Stimulated activated CD4-positive, alpha-beta T cell treated with anti-CD3 and anti-CD28 coated beads, Interleukin-2, amount 100 ng/mL, for 24 hours (primary cell): ENCODE measurements at places on chromosomes 4 and X.

- DNase-seq: no peak
Observed at GRCh38 chr4:158884280-158884679, 115.5 kb downstream of the FNIP2 start.

- DNase-seq: no peak
Observed at GRCh38 chr4:6802626-6803025, 20.1 kb downstream of the KIAA0232 start.

DNA sequence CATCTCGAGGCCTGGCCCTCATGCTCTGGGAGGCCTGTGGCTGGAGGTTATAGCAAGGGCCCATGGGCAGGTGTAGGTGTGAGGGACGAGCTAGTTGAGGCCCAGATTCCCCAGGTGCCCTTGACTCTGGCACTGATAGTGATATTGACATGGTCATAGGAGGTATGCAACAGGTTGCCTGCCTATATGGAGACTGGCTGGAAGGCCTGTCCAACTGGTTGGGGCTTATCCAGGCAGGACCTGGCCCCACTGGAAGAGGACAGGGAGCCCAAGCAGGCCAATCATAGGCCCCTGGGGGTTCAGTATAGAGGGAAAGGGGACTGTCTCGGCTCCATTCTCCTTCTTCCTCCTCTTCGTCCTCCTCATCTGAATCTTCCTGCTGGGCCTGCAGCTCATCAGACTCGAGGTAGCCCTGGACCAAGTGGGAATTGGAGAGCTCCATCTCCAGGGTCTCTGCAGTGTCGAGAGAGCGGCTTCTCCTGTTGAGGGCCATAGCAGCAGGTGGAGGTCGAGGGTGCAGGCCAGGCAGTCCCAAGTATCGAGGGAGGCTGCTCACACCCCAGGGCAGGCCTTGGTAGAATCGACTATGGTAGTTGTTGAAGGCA is 15.3 kb downstream of the AMER1 start:
- DNase-seq: no peak

- no peak for DNase-seq
Observed at GRCh38 chr4:131584587-131584986, 1564.5 kb upstream of the PCDH10 start.

DNA sequence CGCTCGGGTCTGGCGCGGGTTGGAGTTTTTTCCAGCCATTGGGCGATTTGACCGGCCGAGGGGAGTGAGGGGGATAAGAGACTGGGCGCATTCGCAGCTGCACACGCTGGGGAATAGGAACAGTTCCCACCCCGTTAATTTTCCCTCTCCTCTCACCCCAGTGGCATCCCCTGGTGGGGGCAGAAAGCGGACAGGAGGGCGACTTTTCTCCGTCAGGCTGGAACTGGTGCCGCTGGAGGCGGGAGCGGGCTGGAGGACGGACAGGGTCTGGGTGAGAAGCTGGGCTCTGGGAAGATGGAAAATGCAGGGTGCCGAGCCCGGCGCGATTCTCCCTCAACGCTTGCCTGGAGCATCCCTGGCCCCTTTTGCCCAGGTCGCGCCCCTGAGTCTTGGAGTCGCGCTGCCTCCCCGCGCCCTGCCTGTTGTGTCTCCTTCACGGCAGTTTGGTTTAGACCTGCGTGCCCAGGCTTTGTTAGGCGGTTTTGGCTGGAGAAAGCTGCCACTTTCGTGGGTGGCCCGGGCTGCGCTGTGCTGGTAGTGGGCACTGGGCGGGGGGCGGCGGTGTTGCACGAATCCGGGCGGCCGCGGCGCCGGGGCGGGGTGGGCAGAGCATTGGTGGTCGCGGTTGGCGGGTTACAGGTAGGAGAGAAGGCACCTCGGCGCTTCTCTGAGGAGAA is 2.0 kb downstream of the ADGRL3 start:
- DNase-seq: no peak

DNA sequence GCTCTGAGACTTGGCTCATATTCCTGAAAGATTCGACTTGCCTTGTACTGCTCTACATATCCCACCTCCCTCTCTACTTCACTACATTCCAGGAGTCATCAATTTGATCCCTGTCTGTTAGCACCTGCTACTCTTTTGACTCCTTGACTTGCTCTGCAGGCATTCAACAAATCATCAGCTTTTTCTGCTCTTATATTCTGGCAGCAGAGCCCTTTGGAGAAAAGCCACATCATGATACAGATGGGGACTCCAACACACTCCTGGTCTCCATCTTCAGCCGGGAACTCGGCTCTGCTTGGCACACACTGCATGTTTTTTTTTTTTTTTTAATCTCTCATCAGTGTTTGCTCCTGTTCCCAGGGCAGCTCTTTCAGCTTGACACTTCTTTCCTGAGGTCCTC is 293.2 kb upstream of the LCORL start:
- DNase-seq: no peak

DNA sequence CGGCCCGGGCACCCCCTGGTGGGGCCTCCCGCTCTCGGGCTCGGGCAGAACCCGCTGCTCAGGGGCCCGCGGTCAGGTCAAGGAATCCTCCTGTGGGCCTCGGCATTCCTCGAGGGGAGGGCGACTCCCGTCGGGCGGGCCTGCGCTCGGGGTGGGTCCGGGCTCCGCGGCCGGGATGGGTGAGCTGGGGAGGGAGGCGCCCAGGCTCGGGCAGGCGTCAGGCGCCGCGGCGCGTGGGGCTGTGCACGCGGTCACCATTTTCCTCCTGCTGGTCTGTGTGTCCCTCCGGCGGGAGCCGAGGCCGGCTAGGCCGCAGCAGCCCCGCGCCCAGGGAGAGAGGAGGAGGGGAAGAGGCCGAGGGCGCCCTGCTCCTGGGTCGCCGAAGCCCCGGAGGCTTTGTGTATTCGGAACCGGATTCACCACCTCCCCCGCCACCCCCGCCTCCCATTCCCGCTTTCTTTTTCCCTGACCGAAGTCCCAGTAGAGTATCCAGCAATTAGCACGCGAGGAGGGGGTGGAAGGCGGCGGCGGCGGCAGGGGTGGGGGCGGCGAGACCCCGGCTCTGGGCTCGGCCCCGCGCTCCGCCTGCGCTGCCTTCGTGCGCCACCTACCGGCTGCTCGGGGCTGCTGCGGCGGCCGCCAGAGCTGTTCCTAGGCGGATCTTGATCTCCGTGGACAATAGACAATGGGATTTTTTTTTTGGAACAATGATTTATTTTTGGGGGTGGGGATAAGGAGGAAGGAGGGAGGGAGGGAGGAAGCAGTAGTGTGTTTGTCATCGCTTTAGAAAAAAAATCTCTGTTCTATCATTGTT is 99.0 kb upstream of the MAML3 start:
- peak; percentile 76 for DNase-seq

DNA sequence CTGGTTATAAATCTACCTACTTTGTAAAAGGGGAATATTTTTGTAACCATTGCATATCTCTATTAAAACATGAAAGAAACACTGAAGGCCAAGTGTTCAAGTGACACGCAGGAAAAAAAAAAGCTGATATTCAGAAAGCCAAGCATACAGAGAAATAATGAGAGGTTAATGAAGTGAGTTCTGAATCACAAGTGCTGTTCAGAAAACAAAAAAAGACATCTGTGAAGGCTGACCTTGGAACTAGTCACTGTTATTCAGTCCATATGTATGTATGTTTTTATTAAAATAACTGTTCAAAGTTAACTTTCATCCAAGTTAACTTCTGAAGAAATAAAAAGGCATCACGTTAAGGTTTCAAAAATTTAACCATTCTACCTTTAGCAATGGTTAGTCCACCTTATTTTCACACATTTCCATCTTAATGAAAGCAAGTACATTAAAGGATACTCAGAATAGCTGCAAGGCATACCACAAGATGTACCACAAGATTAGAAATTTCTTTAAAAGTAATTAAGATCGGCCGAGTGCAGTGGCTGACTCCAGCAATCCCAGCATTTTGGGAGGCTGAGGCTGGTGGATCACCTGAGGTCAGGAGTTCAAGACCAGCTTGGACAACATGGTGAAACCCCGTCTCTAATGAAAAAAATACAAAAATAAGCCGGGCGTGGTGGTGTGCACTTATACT is 31.4 kb downstream of the SH3RF1 start:
- no peak for DNase-seq

- DNase-seq: no peak
Observed at GRCh38 chr4:33226133-33226532, 2506.0 kb downstream of the PCDH7 start.

DNA sequence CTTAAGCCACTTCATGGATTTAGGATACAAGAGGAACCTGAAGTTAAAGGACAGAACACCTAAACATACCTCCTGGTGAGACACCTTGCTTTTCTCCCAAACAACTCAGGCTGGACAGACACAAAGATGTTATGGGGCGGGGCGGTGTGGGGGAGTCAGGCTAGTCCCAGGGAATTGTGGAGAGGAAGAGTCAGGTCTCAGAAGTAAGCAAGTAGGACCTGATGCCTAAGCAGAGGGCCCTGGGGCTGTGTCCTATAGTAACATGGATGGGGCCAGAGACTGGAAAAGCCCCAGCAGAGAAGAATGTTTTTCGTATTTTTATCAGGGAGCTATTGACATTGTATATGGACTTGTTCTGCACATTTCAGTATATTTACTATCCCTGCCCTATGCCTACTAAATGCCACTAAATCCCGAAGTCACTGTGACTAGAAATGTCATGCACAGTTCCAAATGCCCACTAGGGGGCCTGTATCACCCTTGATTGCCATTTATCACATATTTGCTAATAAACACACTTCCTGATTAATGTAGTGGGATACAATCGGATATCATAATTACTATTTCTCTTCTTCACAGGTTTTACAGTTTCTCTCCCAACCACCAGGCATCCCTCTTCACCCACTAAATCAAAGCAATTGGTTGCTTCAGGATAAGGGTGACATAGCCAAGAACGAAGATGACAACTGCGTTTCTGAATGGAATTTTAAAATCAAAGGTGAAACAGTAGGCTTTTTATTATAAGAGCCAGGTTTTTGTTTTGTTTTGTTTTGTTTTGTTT is 23.8 kb upstream of the ARHGAP10 start:
- peak; percentile 45 for DNase-seq
